ENCODE measurements at places on chromosomes 6 and 20.

DNA sequence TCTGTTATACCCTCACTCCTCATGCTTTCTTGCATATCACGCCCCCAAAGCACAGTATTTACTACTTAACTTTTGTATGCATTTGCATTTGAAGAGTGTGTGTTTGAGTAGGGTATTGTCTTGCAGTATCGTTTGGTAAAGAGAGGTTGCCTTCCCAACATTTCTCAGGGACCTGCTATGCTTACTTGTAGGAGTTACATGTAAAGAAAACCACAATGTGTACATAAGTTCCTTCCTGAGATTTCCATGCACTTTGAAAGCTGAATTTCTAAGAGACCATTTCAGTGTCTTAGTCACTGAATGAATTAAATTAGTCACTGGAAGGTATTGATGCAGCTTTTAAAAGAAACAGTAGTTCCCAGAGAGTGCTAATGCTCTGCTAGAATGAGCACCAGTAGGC, 159.3 kb upstream of the LAMA2 start:
- H3K36me3 ChIP-seq, result no peaks in the 10 kb centered on the region
- peaks cover 14% of the 10 kb centered on the region for H3K27me3 ChIP-seq
- no peaks in the 10 kb centered on the region for H3K4me1 ChIP-seq
- no peak for DNase-seq
- no peak overlapping the region for H3K4me3 ChIP-seq

- H3K4me3 ChIP-seq, result no peak overlapping the region
- no peak for DNase-seq
- peaks cover 6% of the 10 kb centered on the region for H3K36me3 ChIP-seq
- no peak overlapping the region for H3K27ac ChIP-seq
Observed at GRCh38 chr6:45915780-45916468, 99.7 kb downstream of the CLIC5 start.

DNA sequence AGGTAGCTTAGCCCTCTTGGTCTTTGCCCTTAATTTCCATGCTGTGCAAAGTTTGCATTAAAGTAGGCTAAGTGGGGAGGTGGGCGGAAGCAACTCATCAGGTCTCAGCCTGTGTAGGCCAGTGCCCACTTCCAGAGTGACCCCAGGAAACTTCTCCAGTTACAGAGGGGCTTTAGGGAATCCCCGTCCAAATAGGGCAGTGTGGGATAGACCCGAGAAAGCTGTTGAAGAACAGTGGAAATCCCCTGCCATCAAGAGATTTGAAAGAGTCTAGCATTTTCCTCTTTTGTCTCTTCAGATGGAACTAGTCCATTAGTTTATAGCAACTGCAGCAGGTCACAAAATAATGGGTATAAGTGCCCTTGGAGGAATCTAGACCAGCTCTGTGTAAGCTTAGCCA, 20.2 kb downstream of the SF3B5 start:
- H3K27ac ChIP-seq, result no peak overlapping the region
- H3K27me3 ChIP-seq, result peaks cover 5% of the 10 kb centered on the region
- peaks cover 4% of the 10 kb centered on the region for H3K4me1 ChIP-seq
- H3K4me3 ChIP-seq, result no peak overlapping the region

- H3K4me3 ChIP-seq, result no peak overlapping the region
- H3K4me1 ChIP-seq, result no peaks in the 10 kb centered on the region
- H3K36me3 ChIP-seq, result no peaks in the 10 kb centered on the region
- DNase-seq, result no peak
Observed at GRCh38 chr20:10763112-10763511, 89.3 kb upstream of the JAG1 start.

DNA sequence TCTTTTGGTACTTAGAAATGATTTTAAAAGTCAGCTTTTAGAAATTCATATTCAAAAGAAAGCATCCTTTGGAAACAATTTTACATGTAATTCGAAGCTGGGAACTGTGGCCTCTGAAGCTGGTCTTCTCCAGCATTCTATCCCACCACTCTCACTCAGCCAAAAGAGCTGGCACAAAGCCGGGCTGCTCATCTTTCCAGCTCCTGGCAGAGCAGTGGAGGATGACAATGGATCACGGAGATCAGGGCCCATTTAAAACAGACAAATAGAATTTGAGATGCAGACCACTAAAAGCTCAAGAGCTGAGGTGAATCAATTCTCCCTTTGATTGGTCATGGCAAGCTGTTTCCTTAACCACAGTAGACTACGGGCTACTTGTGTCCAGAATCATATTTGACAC, 60.6 kb downstream of the OTOR start:
- no peaks in the 10 kb centered on the region for H3K4me1 ChIP-seq
- H3K36me3 ChIP-seq, result no peaks in the 10 kb centered on the region
- no peak for DNase-seq
- no peak overlapping the region for H3K4me3 ChIP-seq

- peak overlapping the region; percentile 72 for H3K27ac ChIP-seq
- H3K27me3 ChIP-seq, result no peaks in the 10 kb centered on the region
- peaks cover 22% of the 10 kb centered on the region for H3K36me3 ChIP-seq
- peak overlapping the region; percentile 65 for H3K4me3 ChIP-seq
- no peak for DNase-seq
Observed at GRCh38 chr6:142903812-142904211, 41.2 kb downstream of the HIVEP2 start.

DNA sequence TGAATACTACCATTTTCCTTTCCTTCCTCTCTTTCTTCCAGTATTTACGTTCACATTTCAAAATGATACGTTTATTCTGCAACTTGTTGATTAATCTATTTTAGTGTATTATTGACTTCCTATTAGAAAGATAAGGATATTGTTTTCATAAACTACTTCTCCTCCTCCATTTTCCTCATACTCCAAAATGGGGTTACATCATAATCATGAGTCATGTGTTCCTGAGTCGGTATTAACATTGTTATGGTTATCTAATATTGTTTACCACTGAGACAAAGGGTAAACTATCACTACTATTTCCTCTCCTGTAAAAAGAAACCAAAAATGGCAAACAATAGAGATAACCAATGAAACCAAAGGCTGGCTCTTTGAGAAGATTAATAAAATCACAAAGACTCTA, 126.5 kb upstream of the CDYL start:
- DNase-seq, result no peak
- no peaks in the 10 kb centered on the region for H3K36me3 ChIP-seq
- no peak overlapping the region for H3K4me3 ChIP-seq
- H3K27ac ChIP-seq, result no peak overlapping the region
- H3K27me3 ChIP-seq, result peaks cover 30% of the 10 kb centered on the region

DNA sequence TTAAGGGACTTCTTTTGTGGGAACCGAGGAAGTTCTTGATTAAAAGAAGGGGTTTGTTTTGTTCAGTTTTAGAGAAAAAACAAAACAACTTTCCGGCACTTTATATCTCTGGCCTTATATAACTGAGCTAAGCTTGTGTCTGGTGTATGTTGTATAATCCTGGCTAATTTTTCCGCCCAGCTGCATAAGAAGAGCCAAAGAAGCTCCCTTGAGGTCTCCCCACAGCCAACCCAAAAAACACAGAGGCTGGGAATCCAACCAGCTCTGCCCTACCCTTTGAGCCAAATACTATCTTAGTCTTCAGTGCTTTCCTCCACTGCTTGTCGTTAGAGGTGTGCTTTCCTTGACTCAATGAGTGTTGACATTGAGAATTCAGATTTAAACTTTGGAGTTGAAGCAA, 45.5 kb upstream of the RNF146 start:
- no peak for DNase-seq
- no peaks in the 10 kb centered on the region for H3K4me1 ChIP-seq
- H3K36me3 ChIP-seq, result no peaks in the 10 kb centered on the region
- H3K4me3 ChIP-seq, result no peak overlapping the region

GRCh38 chr6:683742-684440, 9.0 kb downstream of the EXOC2 start:
- peaks cover 31% of the 10 kb centered on the region for H3K4me1 ChIP-seq
- DNase-seq, result no peak
- H3K27me3 ChIP-seq, result no peaks in the 10 kb centered on the region
- H3K27ac ChIP-seq, result peak overlapping the region; percentile 15

DNA sequence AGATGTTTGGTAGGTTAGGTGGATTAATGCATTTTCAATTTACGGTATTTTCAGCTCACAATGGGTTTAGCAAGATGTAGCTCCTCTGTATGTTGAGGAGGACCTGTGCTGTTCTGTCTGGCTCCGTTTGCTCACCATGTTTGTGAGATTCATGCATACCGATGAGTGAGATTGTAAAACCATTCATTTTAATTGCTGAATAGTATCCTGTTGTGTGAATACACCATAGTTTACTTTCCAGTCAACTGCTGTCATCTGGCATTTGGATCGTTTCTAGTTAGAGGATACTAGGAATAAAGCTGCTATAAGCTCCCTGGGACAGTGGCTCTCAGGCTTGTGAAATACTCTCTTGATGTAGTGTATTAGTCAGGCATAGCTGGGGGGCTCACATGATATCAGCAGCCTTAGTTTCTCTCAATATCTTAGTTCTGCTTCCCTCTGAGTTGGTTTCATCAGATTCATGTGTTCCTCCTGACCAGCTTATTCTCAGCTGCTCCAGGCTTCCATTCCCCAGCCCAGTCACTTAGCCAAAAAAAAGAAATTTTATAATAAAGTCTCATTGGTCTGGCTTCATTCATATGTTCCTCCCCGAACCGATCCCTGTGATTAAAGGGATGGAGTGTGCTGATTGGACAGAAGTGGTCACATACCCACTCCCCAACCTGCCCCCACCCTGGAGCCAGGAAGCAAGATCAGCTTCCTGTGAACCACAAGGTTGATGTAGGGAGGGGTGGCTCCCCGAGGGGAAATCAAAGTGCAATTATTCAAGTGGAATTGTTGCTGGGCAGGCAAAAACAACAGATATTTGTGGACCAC, 10.9 kb upstream of the B4GALT5 start:
- H3K4me3 ChIP-seq, result no peak overlapping the region
- peaks cover 13% of the 10 kb centered on the region for H3K4me1 ChIP-seq
- no peak for DNase-seq
- no peak overlapping the region for H3K27ac ChIP-seq
- no peaks in the 10 kb centered on the region for H3K36me3 ChIP-seq

GRCh38 chr6:69555088-69555638, 241.6 kb downstream of the LMBRD1 start:
- H3K36me3 ChIP-seq, result no peaks in the 10 kb centered on the region
- H3K27ac ChIP-seq, result no peak overlapping the region
- DNase-seq, result no peak
- H3K4me3 ChIP-seq, result no peak overlapping the region

DNA sequence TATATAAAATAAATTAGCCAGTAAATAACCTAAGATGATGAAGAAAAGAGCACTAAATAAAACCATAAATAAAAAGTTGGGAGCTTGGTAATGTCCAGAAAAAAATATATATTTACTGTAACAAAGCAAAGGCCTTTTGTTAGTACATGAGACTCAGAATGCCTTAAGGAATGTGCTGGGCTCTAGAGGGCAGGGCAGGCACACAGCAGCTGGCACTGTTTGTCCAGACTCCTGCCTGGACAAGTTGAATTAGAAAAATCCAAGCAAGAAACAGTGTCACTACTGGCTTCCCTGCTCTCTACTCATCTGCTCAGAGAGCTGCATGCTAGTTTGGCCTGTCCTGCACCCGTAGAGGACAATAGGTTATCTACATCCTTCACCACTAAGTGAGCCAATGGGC, 8.8 kb downstream of the DEFB129 start:
- H3K4me3 ChIP-seq, result no peak overlapping the region
- DNase-seq, result no peak
- H3K27ac ChIP-seq, result no peak overlapping the region
- H3K4me1 ChIP-seq, result peaks cover 13% of the 10 kb centered on the region
- no peaks in the 10 kb centered on the region for H3K36me3 ChIP-seq
- H3K27me3 ChIP-seq, result peaks cover 1% of the 10 kb centered on the region

GRCh38 chr6:37539171-37540028, 39.7 kb upstream of the CCDC167 start:
- H3K4me1 ChIP-seq, result peaks cover 2% of the 10 kb centered on the region
- no peak overlapping the region for H3K4me3 ChIP-seq
- H3K36me3 ChIP-seq, result no peaks in the 10 kb centered on the region

DNA sequence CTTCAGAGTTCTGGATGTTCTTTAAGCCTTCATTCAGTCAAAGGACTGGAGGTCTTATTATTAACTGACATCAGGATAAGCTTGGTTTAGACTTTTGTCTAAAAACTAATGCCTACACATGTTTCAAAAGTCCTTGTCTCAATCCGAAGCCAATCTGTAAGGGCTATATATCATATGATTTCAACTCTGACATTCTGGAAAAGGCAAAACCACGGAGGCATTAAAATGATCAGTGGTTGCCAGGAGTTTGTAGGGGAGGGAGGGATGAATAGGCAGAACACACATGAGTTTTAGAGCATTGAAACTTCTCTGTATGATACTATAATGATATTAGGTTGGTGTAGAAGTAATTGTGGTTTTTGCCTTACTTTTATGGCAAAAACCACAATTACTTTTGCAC, 1285.8 kb upstream of the CITED2 start:
- H3K36me3 ChIP-seq, result no peaks in the 10 kb centered on the region
- no peak overlapping the region for H3K4me3 ChIP-seq
- no peak overlapping the region for H3K27ac ChIP-seq
- no peaks in the 10 kb centered on the region for H3K4me1 ChIP-seq

DNA sequence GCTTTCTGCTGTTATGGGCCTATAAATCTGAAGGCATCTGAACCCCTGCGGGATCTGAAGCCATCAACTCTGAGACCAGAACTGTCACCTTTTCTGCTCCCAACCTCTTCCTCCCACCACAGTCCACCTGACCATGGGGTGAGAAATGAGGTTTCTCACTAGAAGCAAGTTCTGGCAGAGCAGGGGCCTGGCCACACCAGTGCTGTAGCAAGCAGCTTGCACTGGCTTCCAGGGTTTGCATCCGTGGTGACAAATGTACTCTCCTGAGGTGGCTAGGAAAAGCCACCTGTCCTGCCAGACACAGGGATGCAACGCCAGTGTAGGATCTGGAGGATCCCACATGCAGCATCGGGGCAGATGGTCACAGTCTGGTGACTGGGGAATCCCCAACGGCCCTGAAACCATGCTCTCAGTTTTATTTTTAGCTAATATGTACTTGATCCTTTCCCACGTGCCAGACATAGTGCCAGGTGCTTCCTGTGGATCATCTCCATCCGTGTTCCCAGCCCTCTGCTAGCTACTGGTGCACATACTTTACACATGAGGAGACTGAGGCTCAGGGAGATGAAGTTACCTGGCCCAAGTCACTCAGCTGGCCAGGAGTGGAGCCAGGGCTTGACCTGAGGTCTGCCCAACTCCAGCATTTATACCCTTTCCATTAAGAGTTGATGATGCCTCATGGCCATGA, 122.1 kb upstream of the SPACA1 start:
- no peaks in the 10 kb centered on the region for H3K36me3 ChIP-seq
- no peak for DNase-seq
- peaks cover 28% of the 10 kb centered on the region for H3K4me1 ChIP-seq
- no peak overlapping the region for H3K4me3 ChIP-seq
- no peak overlapping the region for H3K27ac ChIP-seq

GRCh38 chr20:44135012-44135412, 52.0 kb downstream of the JPH2 start:
- no peak for DNase-seq
- no peak overlapping the region for H3K4me3 ChIP-seq
- H3K4me1 ChIP-seq, result no peaks in the 10 kb centered on the region
- no peaks in the 10 kb centered on the region for H3K36me3 ChIP-seq
- H3K27me3 ChIP-seq, result peaks cover 16% of the 10 kb centered on the region
- H3K27ac ChIP-seq, result no peak overlapping the region
